ENCODE measurements at places on chromosomes 16 and 17. TPM values are rescaled to one million over a fixed set of nuclear protein-coding genes. Genes with fewer than 3 reads are reported as not detected.
A peak's percentile ranks its signal among the peaks of the same experiment; 100 is the strongest.

The CCR7 gene
- total RNA-seq, result 0.21 TPM

The NF1 gene
- 66.7 TPM for total RNA-seq

The SMIM36 gene
- total RNA-seq, result not detected

GRCh38 chr17:27370776-27371175 is 76.9 kb downstream of the WSB1 start:
- no peak for DNase-seq

- DNase-seq, result no peak
Measured at GRCh38 chr16:82133798-82134197, 36.2 kb downstream of the MPHOSPH6 start.

- DNase-seq, result no peak
Measured at GRCh38 chr17:1639549-1640180, 5.9 kb downstream of the SCARF1 start.

DNA sequence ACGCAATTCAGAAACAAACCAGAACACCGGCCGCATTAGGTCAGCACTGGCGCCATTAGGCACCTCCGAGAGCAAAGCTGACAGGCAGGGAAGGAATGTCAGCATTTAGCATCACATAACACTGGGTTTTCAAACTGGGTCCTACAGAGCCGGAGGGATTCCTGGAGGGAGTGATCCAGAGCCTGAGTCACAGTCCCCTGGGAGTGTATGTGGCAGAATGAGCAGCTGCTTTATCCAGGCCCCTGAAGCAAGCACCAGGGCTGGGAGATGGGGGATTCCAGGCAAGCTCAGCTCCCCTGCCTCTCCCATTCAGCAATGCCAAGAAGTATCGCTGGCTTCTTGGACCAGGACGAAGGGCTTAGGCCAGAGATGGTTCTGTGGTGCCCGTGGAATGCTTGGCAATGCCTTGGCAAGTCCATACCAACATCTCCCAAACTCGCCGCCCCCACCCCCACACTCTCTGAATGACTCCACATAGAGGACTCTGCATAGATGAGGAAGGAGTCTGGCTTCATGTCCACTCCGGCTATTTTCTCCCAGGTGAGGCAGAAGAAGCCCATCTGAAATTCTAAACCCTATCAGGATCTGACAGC is 20.4 kb downstream of the GAS7 start:
- DNase-seq, result peak; percentile 85

GRCh38 chr16:56938664-56939513 is 6.9 kb downstream of the HERPUD1 start:
- DNase-seq, result no peak

DNA sequence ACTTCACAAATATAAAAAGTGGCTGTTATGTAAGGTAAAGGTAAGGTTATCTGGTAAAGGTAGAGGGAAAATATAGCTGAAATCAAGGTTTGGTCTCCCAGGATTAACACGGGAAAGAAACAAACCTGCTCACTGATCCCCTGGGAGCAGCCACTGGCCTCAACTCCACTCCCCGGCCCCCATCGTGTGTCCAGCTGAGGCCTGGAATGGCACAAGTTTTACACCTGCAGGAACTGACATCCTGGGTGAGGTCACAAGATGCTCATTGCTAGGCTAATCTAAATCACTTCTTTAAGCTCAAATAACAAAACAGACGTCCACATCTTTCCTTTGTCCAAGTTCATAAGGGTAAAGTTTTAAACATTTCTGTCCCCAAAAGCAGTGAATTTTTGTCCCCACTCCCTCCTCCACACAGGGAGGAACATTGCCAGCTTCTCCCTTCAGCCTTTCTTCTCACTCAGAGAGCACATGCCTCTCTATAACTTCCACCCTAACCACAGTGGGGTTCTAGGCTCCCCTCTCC is 46.3 kb downstream of the ERN1 start:
- no peak for DNase-seq

DNA sequence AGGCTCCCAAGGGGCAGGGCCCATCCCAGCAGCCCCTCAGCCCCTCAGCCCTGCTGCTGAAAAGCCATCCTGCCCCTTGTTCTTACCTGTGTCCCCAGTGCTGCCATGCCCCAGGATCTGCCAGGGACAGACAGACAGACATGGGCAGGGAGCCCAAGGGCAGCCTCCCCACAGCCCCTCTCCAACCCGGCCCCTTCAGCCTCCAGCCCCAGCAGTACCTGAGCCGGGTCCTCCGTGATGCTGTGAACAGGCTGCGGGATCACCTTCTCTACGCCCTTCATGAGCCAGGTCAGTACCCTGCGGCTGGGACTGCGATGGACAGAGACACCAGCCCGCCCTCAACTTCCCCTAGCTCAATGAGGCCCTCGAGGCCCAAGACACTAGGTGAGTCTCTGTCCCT is 8.2 kb downstream of the CNGB1 start:
- DNase-seq, result no peak

DNA sequence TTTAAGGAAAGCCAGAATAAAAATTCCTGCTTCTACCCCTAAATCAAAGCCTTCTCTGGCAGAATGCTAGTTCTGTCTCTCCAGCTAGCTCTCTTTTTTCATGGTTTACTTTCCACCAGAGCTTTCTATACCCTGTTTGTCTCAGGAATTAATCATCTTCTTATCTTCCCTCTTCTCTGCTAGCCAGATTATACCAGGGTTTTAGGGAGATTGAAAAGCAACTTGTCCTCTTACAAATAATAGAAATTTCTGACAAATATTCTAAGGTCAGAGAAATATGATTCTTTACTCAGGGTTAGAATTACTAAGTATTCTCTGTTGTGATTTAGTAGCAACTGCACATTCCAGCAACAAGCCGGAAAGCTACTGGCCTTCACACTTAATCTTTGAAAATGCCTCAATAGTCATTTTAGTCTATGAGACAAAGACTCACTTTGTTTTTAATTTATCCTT is 166.4 kb downstream of the TANC2 start:
- DNase-seq, result no peak

- DNase-seq, result no peak
Measured at GRCh38 chr17:48790607-48791127, 26.4 kb downstream of the TTLL6 start.

Data from osteocyte (in vitro differentiated cells).